ENCODE measurements at places on chromosomes 1 and 21.

DNA sequence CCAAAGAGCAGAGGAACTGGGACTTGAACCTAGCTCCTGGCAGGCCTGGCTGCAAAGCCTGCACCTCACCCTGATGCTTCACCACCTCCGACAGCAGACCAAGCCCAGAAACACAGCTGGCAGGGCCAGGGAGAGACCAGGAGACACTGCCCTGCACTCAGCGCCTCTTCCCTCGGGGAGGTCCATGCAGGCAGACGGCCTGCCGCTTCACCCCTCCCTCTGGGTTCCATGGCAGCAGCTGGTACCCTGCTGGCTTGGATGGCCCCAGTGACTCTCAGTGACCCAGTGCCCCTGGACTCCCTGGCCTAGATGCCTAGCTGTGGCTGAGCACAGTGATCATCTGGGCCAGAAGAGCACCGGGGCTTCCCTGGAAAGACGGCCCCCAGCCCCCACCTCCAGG, 65.3 kb upstream of the TARDBP start:
- no peak for DNase-seq

DNA sequence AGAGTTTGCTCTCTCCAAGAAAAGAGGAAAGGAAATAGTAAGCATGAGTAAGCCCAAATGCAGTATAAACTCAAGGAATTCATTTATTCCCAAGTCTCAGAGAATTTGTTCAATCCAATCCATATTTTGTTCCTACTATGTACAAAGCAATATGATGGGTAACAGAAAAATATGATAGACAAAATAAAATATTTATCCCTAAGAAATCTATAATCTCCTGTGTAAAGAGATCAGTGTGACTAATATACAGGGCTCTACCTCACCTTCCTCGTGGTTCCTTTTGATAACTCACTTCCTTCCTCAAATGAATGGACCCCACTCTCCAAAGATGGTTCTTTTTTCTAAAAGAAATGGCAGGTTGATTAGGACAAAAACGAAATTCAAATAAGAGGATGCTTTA, 7.6 kb downstream of the CLSPN start:
- DNase-seq, result no peak

DNA sequence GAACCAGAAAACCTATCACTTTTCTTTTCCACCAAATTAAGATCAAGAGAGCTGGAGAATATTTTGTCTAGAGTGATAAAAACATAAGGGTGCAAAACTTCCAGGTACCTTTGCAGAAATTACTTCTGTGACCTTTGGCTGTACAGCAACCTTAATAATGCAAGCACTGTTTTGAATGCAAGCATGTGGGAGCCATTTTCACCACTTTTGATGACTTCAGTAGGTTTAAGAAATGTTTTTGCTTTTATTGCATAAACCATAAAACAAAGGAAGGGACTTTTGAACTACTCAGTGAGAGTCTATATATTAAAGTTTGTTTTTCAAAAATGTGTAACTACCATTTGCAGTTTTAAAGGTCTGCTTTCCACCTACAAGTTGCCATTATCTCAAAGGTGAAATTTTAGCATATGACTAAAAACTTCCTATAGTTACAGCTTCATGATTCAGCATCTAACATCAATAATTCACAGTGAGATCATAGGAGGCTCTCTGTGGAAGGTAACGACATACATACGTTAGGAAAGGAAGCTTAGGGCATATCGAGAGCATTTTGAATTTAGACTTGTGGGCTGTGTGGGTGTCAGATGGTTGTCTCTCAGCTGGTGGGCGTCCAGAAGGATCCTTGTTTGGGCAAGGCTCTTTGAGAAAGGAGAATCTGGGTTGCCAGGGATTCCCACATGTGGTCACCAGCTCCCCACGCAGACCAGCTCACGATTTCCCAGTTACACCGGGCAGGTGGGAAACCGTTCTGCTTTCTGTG, 1.1 kb upstream of the GADD45A start:
- peak; percentile 54 for DNase-seq

DNA sequence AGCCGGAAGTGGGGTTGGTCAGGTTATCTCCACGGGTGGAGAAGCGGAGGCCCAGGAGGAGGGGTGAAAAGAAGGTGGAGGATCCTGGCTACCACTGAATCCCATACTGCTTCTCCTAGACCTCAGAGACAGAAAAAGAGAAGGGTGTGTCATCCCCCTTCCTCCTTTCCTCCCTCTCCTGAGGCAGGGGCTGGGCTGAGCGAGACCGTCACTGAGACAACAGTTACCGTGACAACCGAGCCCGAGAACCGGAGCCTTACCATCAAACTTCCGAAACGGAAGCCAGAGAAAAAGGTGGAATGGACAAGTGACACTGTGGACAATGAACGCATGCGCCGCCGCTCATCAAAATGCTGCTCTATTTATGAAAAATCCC, 42.1 kb upstream of the NBPF3 start:
- DNase-seq, result no peak

GRCh38 chr1:56921479-56921878, 44.3 kb downstream of the C8B start:
- no peak for DNase-seq

DNA sequence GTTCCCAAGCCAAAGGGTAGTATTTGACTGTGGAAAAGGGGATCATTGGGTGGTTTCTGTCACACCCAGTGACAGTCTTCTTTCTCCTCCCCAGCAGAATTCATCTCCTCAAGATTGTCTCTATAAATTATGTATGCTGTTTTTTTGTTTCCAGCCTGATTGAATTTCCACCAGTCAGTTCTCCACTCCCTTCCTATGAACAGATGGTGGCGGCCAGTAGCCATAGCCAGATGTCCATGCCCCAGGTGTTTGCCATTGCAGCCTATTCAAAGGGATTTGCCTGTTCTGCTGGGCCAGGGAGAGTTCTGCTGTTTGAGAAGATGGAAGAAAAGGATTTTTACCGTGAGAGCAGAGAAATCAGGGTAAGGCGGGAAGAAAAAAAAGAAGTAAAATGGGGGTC, 12.9 kb downstream of the CFAP57 start:
- no peak for DNase-seq

GRCh38 chr1:201456499-201457309, 12.3 kb downstream of the PHLDA3 start:
- DNase-seq, result peak; percentile 96

DNA sequence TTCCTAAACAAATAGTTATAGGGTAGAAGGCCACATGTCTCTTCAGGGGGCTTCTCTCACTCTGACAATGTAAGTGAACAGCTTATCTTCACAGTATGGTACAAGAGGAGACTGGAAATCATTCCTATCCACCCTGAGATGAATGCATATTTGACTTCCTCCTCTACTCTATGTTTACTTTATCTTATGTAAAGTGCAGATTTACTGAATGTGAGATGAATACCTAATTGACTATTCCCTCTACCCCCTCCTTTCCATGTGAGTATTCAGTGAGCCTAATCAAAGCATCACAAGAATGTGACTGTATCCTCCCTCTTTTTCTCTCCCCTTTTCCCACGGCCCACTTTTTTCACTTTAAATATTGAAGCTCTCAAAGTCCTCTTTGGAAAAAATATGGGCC, 132.5 kb downstream of the BACH1 start:
- no peak for DNase-seq

- no peak for DNase-seq
These were observed 69.7 kb downstream of the SETD4 start for GRCh38 chr21:35990609-35991008.

DNA sequence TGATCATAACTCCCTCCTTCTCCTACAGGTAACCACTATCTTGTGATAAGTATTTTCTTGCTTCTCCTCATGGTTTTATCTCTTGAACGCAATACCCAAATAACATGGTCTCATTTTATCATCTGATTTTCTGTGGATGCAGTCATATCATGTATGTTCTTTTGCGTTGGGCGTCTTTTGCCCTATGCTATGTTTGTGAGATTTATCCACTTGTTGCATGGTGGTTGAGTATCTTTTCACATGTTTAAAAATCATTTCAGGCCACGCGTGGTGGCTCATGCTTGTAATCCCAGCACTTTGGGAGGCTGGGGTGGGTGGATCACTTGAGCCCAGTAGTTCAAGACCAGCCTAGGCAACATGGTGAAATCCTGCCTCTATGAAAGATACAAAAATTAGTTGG, 15.6 kb downstream of the PADI3 start:
- no peak for DNase-seq

GRCh38 chr1:185534801-185535200, 199.4 kb upstream of the HMCN1 start:
- DNase-seq, result no peak

GRCh38 chr1:109765896-109766615, 2.3 kb upstream of the EPS8L3 start:
- no peak for DNase-seq

GRCh38 chr1:185578293-185578692, 155.9 kb upstream of the HMCN1 start:
- DNase-seq, result no peak

- no peak for DNase-seq
These were observed 137.6 kb upstream of the SGIP1 start for GRCh38 chr1:66396212-66396890.

DNA sequence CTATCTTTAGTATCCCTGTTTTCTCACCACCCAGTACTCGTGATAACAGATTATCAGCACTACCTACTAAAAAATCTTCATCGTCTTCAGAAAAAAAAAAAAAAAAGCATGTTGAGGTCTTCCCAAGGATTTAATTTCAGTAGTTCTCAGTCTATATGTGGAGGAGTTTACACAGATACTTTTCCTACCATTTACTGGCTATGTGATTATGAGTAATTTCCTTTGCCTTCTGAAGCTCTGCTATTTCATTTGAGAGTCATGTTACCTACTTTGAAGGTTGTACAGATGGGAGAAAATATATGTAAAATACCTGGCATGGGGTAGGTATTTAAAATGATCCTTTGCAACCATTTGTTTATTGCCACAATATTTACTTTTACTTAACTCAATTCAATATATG, 399.7 kb downstream of the NEGR1 start:
- no peak for DNase-seq

DNA sequence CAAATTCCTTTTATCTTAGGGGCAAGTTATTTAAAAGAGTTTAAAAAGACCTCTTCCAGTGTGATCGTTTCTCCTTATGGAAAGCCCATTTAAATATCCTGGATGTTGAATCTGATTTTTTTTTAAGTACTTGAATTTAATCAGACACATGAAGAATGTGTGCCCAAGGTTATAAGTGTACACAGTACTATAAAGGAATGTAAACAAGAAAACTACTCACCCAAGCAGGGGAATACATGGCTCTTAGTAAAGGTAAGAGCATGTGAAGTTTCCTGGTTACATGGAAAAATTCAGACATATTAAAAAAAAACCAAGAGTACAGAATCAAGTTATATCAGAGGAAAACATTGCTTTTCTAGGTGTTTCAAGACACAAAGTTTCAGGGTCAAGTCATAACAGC, 546.9 kb downstream of the MATN1 start:
- DNase-seq, result no peak

DNA sequence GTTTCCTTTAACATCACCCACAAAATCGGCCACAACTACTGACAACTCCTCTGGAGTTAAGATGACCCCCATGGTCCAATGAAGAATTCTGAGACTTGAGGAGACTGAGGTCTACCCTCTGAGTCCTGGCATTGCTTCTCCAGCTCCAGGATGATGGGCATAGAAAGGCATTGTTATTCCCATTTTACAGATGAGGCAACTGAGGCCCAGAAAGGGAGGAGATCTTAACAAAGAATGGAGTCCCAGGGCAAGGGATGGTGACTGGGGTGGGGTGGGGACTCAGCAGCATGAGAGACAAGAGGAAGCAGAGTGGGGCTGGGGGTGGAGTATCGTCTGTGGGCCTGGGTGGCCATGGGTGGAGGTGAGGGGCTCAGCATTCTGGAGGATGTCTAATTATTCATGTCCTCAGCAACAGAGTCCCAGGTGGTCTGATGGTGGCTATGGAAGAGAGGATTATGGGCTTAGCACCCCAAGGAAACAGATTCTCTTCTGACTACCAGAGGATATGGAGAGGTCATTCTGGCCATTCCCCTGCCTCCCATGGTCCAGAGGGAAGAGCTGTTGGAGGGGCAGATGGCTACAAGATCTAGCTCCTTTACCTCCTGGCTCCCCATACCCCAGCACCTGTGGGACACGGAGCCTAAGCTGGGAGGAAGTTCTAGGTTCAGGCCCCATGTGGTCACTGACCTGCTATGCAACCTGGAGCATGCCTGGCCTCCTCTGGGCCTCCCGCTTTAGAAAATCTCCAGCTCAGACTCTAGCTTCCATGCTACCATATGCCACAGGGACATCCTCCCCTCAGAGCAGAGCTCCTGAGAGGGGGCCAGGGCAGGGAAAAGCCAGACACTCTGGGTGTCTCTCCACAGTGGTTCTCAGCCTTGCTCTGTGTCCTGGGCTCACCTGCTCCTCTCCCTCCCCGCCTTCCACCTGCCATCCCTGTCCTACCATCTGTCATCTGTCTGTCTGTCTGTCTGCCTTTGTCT, 37.4 kb upstream of the DMBX1 start:
- DNase-seq, result no peak

GRCh38 chr1:101002551-101002950, 23.0 kb downstream of the DPH5 start:
- DNase-seq, result peak; percentile 16

- no peak for DNase-seq
These were observed 4.8 kb downstream of the SNIP1 start for GRCh38 chr1:37549341-37549740.

DNA sequence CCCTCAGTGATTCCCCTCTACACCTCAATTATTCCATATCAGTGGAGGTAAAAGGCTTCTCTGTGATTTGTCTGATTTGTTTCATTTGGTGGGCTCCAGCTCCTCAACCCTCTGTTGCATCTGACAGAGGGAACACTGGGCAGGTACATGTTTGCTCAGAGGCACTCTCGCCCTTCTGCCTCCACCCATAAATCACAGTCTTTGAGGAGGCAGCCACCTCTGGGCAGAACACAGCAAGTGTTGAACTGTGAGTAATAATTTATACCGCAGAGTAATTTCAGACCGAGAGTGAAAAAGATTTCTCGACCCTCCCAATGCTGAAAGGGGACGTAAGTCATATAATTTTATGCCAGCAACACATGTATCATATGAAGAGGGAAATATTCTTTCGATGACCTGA, 330.1 kb upstream of the PBX1 start:
- DNase-seq, result no peak
